Activated naive CD8-positive, alpha-beta T cell treated with anti-CD3 and anti-CD28 coated beads, Interleukin-2, amount 10 ng/mL, durations not matched to agents 7 days and 5 days (primary cell): ENCODE measurements at places on chromosomes 12 and 14.

DNA sequence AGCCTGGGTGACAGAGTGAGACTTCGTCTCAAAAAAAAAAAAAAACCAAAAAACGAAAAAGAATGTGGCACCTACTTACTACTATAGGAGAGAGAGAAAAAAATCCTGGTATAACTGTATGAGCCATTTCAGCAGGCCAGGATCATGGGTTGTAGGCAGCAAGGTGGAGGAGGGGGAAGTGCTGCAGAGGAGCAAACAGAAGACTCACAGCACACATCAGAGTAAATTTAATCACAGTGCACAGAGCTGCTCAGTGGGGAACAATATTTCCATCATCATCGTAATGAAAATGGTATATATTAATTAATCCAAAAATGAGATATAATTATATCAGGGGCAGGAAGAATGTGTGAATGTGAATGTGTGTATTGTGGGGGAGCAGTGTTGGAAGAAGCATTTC, 175.8 kb downstream of the SLC2A13 start:
- H3K4me3 ChIP-seq, result no peak overlapping the region
- no peak overlapping the region for H3K27ac ChIP-seq

- H3K27ac ChIP-seq, result no peak overlapping the region
- no peak for DNase-seq
- H3K4me1 ChIP-seq, result no peaks in the 10 kb centered on the region
- no peak overlapping the region for H3K4me3 ChIP-seq
- no peaks in the 10 kb centered on the region for H3K27me3 ChIP-seq
- H3K36me3 ChIP-seq, result no peaks in the 10 kb centered on the region
Observed at GRCh38 chr12:132352896-132353800, 23.8 kb upstream of the GALNT9 start.

GRCh38 chr14:31371646-31372045, 48.7 kb downstream of the HEATR5A start:
- H3K4me3 ChIP-seq, result peak overlapping the region; percentile 14
- H3K27me3 ChIP-seq, result no peaks in the 10 kb centered on the region
- H3K27ac ChIP-seq, result peak overlapping the region; percentile 54
- peaks cover 7% of the 10 kb centered on the region for H3K36me3 ChIP-seq

DNA sequence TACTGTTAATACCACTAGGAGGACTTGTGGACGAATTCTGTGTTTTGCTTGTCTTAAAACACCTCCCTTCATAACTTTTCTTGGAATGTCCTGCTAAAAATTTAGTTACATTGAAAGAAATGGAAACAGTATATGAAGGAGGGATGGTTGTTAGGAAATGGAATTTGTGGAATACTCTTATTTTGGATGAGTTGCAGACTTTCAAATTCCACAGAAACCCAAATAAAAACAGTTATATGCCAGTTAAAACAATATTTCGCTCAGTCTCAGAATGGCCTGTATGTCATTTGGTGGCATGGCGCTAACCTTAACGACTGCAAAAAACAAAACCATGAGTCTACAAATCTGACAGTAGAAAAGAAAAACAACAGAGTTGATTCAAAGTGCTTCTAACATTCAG, 12.2 kb upstream of the ARHGAP5 start:
- peaks cover 6% of the 10 kb centered on the region for H3K27me3 ChIP-seq
- DNase-seq, result no peak
- H3K4me1 ChIP-seq, result no peaks in the 10 kb centered on the region
- no peaks in the 10 kb centered on the region for H3K36me3 ChIP-seq

DNA sequence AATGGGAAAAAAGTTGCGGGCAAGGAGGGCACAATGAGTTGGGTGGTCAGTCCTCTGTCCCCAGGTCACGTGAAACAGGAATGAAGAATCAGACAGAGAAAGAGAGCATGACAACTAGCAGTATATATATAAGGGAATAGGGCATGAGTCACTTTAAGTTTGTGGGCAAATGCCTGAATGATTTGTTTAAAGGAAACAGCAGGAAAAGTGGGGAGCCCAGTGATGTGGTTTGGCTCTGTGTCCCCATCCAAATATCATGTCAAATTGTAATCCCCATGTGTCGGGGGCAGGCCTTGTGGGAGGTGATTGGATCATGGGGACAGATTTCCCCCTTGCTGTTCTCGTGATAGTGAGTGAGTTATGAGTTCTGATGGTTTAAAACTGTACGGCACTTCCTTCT, 195.3 kb upstream of the IGF1 start:
- no peak overlapping the region for H3K4me3 ChIP-seq
- H3K4me1 ChIP-seq, result no peaks in the 10 kb centered on the region
- H3K27me3 ChIP-seq, result no peaks in the 10 kb centered on the region
- no peak for DNase-seq

DNA sequence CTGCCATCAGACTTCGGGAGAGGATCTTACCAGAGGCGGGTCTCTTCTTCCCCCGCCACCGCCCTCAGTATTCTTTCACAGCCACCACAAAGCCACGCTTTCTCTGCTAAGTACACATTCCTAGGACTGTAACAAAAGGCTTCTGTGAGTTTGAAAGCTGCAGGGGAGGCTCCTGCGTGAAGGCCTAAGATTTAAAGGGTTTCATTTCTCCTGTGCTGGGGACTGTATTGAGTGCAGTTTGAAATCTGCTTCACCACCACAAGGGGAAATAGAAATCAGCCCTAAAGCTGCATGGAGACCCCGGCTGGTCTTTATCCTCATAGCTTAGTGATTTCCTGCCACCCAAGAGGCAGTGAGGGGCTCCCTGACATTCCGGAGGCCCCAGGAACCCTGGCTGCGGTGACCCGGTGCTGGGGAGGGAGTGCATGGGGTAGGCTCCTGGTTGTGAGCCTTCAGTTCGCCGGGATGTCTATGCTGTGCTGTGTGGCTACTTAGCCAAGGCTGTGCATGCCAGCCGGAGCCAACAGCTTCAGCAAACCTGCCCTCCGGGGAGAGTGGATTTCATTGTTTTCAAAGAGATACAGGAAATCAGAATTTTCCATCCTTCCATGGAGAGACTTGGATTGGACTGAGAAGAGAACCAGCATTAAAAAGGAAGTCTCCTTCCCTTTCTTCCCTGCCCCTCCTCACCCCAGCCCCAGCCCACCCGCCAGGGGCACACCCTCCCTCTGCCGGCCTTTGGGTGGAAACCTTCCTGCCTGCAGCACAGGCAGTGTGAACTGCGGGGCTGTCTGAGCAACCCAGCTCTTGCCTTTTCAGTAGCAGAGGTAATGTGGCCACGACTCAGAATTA, 163.3 kb downstream of the ETV6 start:
- DNase-seq, result no peak
- peaks cover 11% of the 10 kb centered on the region for H3K4me1 ChIP-seq
- H3K36me3 ChIP-seq, result peaks cover 13% of the 10 kb centered on the region

DNA sequence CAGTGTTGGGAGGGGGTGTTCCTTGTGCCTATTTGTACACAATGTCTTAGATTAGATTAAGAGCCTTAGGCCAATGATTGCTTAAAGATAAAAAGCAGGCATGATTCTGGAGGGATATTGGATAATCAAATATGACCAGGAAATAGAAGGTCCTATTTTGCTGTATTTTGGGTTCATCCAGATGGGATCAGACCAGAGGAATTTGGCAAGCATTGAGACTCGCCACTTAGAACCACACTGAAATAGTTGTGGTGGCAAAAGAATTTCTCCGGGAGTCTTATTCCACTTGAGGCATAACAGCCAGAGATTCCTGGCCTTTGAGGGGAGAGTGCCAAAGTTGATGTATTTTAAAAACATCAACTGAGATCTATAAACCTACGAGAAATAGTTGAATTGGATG, 327.2 kb downstream of the RAD51B start:
- H3K4me1 ChIP-seq, result peaks cover 10% of the 10 kb centered on the region
- no peak overlapping the region for H3K27ac ChIP-seq
- no peak overlapping the region for H3K4me3 ChIP-seq
- DNase-seq, result no peak
- peaks cover 18% of the 10 kb centered on the region for H3K36me3 ChIP-seq
- H3K27me3 ChIP-seq, result no peaks in the 10 kb centered on the region

- DNase-seq, result no peak
- H3K4me3 ChIP-seq, result no peak overlapping the region
- H3K36me3 ChIP-seq, result no peaks in the 10 kb centered on the region
Observed at GRCh38 chr12:1632702-1633101, 3.7 kb downstream of the WNT5B start.

- H3K4me1 ChIP-seq, result peaks cover 4% of the 10 kb centered on the region
- H3K36me3 ChIP-seq, result peaks cover 32% of the 10 kb centered on the region
- DNase-seq, result no peak
- peak overlapping the region; percentile 24 for H3K27ac ChIP-seq
- no peak overlapping the region for H3K4me3 ChIP-seq
Observed at GRCh38 chr14:71690478-71690877, 241.8 kb upstream of the RGS6 start.

- no peaks in the 10 kb centered on the region for H3K36me3 ChIP-seq
- H3K27me3 ChIP-seq, result no peaks in the 10 kb centered on the region
- DNase-seq, result no peak
- no peaks in the 10 kb centered on the region for H3K4me1 ChIP-seq
- no peak overlapping the region for H3K27ac ChIP-seq
Observed at GRCh38 chr14:44339231-44339630, 167.9 kb downstream of the FSCB start.

- no peak overlapping the region for H3K27ac ChIP-seq
- no peaks in the 10 kb centered on the region for H3K27me3 ChIP-seq
- no peaks in the 10 kb centered on the region for H3K4me1 ChIP-seq
Observed at GRCh38 chr12:16685107-16685506, 79.1 kb upstream of the LMO3 start.

DNA sequence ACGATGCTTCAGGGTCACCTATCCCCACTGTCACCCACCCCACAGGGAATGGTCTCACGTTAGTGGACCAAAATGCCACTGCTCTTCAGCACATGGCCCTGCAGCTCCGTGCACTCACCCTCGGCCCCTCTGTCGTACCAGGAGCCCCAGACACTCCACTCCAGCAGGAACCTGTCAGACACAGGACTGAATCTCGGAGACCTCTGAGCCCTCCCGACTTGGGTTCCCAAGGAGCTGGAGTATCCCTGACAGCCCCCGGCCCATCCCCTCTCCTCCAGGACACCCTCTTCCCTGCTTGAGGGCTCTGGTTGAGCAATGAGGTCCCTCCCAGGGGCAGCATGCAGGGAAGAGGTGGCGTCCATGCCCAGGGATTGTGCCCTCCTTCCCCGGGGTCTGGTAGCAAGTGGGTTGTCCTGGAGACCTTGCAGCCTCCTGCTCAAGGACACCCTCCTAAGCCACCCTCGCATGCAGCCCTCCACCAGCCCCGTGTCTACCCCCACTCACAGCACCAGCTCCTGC, 20.4 kb upstream of the LRTM2 start:
- H3K27me3 ChIP-seq, result no peaks in the 10 kb centered on the region
- peak; percentile 30 for DNase-seq
- H3K4me3 ChIP-seq, result no peak overlapping the region
- no peak overlapping the region for H3K27ac ChIP-seq

- H3K27ac ChIP-seq, result no peak overlapping the region
- H3K36me3 ChIP-seq, result no peaks in the 10 kb centered on the region
- no peaks in the 10 kb centered on the region for H3K4me1 ChIP-seq
- no peaks in the 10 kb centered on the region for H3K27me3 ChIP-seq
- no peak for DNase-seq
Observed at GRCh38 chr12:20350495-20350894, 17.8 kb upstream of the PDE3A start.

GRCh38 chr12:67689385-67689784, 40.8 kb downstream of the DYRK2 start:
- peaks cover 25% of the 10 kb centered on the region for H3K4me1 ChIP-seq
- DNase-seq, result no peak
- H3K4me3 ChIP-seq, result no peak overlapping the region
- H3K27me3 ChIP-seq, result no peaks in the 10 kb centered on the region
- H3K27ac ChIP-seq, result no peak overlapping the region

GRCh38 chr12:40522837-40523236, 169.4 kb upstream of the CNTN1 start:
- H3K27ac ChIP-seq, result no peak overlapping the region
- H3K4me1 ChIP-seq, result no peaks in the 10 kb centered on the region
- no peak for DNase-seq
- H3K36me3 ChIP-seq, result no peaks in the 10 kb centered on the region
- no peak overlapping the region for H3K4me3 ChIP-seq
- H3K27me3 ChIP-seq, result no peaks in the 10 kb centered on the region

GRCh38 chr12:65886996-65887395, 62.7 kb downstream of the HMGA2 start:
- H3K4me1 ChIP-seq, result no peaks in the 10 kb centered on the region
- H3K36me3 ChIP-seq, result no peaks in the 10 kb centered on the region
- no peak overlapping the region for H3K27ac ChIP-seq
- H3K27me3 ChIP-seq, result peaks cover 23% of the 10 kb centered on the region
- no peak overlapping the region for H3K4me3 ChIP-seq
- DNase-seq, result no peak

DNA sequence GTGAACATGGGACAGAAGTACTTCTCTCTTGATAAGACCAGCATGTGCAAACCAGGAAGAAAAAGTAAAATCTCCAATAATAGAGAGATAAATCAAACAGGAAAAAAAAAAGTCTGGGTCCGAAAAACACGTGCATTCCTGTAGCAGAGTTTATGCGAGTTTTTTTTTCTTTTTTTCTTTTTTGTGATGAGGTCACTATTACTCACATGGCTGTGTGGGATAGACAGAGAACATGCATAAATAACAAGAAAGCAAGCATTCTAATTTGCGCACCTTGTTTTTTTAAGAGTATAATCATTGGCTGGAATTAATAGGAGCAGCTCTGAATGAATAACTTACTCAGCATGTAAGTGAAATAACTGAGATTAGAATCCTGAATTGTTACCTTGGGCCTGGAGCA, 91.9 kb upstream of the CPM start:
- H3K4me1 ChIP-seq, result no peaks in the 10 kb centered on the region
- no peak overlapping the region for H3K27ac ChIP-seq
- no peak for DNase-seq
- H3K36me3 ChIP-seq, result no peaks in the 10 kb centered on the region

DNA sequence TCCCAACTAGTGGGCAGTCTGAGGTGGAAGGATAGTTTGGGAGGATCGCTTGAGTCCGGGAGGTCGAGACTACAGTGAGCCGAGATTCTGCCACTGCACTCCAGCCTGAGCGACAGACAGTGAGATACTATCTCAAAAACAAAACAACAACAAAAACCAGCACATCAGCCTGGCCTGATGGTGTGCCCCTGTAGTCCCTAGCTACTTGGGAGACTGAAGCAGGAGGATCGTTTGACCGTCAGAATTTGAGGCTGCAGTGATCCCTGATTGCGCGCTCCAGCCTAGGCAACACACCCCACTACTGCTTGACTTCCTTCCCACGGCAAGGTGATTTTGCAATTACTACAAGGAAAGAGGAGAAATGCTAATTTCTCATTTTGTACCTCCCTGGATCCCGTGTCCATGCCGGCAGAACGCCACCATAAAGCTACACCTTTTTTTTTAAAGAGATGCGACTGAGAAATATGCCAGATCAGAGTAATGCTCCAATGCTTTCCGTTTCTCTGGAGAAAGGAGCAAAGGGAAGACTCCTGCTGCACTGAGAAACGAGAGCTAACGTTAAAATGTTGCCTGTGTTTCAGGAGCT, 672 bp upstream of the SCFD1 start:
- H3K27ac ChIP-seq, result peak overlapping the region; percentile 93
- no peaks in the 10 kb centered on the region for H3K27me3 ChIP-seq
- peak; percentile 36 for DNase-seq
- peaks cover 11% of the 10 kb centered on the region for H3K36me3 ChIP-seq
- H3K4me3 ChIP-seq, result peak overlapping the region; percentile 91
- peaks cover 25% of the 10 kb centered on the region for H3K4me1 ChIP-seq

- H3K4me1 ChIP-seq, result no peaks in the 10 kb centered on the region
- no peaks in the 10 kb centered on the region for H3K36me3 ChIP-seq
- DNase-seq, result no peak
- no peak overlapping the region for H3K27ac ChIP-seq
- H3K27me3 ChIP-seq, result peaks cover 31% of the 10 kb centered on the region
Observed at GRCh38 chr12:108907839-108908351, 28.0 kb downstream of the DAO start.
